ENCODE measurements at places on chromosomes 5 and 9.
A peak's percentile ranks its signal among the peaks of the same experiment; 100 is the strongest.

- no peak for DNase-seq
Observed at GRCh38 chr9:124414612-124415011, 630 bp downstream of the PSMB7 start.

GRCh38 chr5:43268188-43268820 lies 44.9 kb downstream of the HMGCS1 start:
- no peak for DNase-seq

DNA sequence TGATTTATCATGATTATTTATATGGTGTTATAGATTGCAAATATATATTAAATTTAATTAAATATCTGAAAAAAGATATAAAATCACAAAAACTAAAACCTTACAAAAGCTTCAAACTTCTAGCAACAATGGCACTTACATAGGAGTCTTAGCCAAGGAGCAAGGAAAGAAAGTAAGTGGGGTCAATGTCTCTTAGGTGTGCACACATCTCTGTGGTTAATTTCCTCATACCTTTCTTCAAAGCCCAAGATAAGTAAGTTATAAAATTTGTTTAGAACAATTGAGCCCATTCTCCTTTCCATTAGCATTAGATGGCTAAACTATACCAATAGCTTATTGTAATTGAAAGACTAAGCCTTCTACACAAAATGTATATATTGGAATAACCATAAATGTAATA lies 161.6 kb upstream of the PDE4D start:
- no peak for DNase-seq

DNA sequence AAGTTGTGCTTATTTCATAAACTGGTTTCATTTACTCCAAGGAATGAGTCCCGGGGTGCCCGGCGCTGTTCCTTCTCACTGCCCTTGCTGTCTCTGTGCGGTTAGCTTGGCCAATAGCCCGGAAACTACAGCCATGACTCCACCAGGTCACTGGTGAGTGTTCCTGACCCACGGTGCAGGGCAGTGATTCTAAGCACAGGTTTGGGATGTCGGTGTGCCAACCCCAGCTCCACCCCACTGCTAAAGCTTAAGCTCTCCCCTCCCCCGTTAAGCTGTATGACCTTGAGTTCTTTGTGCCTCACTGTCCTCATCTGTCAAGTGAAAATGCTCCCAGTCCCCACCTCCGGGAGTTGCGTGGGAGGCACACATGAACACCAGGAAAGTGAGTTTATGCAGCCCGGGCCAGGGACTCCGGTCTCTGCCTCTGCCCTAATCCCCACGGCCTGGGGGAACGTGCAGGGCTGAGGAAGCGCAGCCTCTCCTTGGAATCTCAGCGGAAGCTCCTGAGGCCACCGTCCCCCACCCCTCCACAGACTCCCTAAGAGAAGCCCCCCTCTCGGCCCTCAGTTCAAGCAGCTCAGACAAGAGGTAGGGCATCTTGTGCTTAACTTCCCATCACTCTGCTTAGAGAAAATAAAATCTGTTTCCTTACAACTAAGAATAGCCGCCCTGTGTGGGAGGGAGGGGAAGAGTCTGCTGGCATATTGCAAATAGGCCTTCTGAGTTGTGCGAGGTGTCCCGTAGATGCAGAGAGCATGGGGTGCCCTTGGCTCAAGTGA lies 92.0 kb upstream of the RAI14 start:
- DNase-seq = no peak

DNA sequence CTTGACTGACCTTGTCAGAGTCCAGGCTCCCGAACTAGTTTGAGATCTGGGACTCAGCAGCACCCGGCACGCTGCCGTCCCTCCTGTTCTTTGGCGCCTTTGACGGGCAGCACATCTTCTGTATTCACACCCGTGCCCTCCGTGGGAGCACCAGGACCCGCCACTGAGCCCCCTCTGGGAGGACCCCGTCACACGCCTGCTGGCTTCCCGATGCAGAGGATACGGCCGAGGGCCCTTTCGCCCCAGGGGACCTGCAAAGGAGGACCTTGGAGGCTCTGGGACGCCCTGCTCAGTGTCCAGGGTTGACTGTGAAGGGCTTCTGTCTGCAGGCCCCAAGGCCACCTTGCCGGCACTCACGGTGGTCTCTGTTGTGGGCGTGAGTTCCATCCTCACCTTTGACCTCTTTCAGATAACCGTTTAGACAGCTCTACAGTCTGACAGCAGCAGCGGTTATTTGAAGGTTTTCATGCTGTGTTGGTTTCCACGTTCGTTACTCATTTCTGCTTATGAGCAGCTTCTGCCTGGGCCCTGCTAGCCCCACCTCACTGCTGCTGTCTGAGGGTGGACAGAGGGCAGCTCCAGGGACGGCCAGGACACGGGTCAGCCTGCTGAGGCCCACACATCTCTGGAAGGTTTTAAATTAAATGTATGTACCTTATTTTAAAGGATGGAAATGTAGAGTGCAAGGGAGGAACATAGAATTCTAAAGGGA lies 12.6 kb upstream of the EXOC3 start:
- DNase-seq = peak; percentile 15

- no peak for DNase-seq
Observed at GRCh38 chr5:179974246-179974945, 66.7 kb upstream of the TBC1D9B start.

DNA sequence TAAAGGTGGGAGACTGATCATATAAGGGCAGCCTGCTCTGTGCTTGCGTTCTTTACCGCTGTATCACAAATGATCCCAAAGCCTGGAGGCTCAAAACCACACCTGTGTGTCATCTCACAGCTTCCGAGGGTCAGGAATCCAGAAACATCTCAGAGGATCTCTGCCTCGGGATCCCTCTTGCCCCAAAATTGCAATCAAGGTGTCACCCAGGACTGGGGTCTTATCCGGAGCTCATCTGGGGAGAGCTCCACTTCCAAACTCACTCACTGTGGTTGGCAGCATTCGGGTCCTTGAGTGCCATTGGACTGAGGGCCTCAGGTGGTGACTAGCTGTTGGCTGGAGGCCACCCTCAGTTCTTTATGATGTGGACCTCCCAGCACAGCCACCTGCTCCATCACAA lies 26.7 kb upstream of the FCN2 start:
- no peak for DNase-seq

- no peak for DNase-seq
Observed at GRCh38 chr5:127785098-127785927, 82.1 kb downstream of the CCDC192 start.

- DNase-seq = no peak
Observed at GRCh38 chr9:35577486-35577885, 27.6 kb upstream of the TESK1 start.

GRCh38 chr5:58765058-58765457 lies 182.2 kb downstream of the RAB3C start:
- DNase-seq = no peak

- no peak for DNase-seq
Observed at GRCh38 chr9:110050925-110051355, 157.0 kb downstream of the C9orf152 start.

- no peak for DNase-seq
Observed at GRCh38 chr5:174617910-174618309, 106.5 kb upstream of the MSX2 start.

DNA sequence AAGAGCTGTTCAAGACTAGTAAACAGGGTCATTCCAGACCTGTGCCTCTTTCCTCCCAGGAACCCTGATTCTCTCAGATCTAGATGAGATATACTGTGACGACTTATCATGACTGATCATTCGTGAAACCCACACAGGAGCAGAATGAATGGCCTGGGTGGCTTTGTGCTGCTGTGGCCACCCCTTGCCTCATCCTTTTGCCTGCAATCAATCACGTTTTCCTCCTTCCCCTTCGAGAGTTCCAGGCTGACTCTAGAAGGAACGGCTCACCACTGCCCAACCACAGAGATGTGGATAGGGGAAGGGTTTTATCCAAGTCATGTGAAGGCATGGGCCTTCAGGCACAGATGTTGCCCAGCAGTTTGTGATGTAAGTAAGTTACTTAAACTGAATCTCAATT lies 5.8 kb downstream of the ANXA6 start:
- DNase-seq = no peak

DNA sequence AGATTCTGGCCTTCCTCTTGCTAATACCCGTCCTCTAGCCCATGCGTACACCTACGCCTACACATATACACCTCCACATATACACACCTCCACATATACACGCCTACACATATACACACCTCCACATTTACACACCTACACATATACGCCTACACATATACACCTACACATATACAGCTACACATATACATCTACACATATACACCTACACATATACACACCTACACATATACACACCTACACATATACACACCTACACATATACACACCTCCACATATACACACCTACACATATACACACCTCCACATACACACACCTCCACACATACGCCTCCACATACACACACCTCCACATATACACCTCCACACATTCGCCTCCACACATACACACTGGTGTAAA lies 27.2 kb downstream of the AK3 start:
- DNase-seq = no peak
